ENCODE measurements at places on chromosomes 12 and 14.

DNA sequence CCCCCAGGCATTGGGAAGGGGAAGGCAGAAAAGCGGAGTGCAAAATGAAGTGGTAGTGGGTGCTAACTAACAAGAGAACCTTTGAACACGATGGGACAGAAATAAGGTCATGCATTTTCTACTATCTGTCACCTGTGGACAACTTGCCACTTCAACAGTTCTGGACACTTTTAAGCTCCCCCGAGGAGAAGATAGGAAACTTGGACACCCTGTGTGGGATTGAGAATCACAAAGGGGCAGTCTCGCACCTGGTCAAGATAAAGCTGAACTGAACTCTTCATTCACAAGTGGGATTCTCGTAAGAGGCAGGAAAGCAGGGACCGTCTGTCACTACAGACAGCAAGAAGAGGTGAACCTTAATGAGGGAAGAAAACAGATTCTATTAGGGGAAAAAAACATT is 51.6 kb downstream of the EIF2S3B start:
- no peak for DNase-seq

GRCh38 chr14:24339284-24340151 is at the start of gene RIPK3:
Gene RIPK3, minus strand, starts transcription at chr14:24339991. Its CDS starts 165 bp downstream, at chr14:24339826.
- DNase-seq = no peak

GRCh38 chr14:21211509-21211908 is 55.6 kb upstream of the OR5AU1 start:
- DNase-seq = no peak

DNA sequence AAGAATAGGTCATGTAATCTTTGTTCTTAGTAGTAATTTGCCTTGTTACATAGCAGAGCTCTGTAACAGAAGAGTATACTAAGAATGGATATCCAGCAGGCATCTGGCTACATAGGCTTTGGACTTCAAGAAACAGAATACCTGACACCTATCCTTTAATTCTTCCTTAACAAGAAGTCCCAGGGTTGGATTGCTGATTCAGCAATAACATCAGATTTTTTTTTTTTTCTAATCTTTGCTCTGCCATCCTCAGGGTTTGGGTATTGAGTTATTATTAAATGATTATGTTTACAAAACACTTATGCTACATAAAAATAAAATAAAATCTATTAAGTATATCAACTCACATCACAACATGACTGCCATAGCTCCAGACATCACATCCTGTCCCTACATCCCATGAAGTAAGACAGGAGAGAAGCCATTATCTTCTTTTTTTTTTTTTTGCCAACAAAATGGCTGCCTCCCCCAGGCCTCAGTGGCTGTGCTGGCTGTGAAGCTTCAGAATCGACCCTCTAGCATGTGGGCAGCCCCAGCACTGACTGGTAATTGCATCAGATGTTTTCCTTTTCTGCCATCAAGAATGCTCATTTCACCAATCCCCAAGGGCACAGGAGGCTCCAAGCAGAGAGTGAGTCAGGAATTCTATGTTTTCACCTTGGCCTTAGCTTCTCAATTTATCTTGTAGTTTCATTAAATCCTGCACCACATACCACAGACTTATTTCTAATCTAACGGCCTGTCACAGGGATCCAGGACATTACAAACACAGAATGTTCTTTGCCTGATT is 186.2 kb downstream of the DICER1 start:
- no peak for DNase-seq

GRCh38 chr12:52896190-52897100 is 8.4 kb downstream of the KRT8 start:
- no peak for DNase-seq

DNA sequence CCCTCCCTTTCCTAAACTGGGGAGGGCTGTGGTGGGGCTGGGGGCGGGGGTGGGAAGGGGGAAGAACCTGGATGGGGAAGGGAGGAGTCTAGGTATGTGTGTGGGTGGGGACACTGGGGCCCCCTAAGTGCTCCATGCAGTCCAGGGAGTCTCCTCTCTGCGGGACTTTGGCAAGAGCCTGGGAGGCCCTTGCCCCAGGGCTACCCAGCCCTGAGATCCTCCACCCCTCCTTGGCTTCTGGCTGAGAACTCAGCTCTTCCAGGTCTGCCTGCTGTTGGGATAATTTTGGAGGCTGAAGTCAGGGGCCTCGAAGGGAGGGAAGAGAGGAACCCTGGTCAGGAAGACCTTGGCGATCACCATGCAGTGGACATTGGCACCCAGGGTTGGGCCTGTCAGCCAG is 2.2 kb upstream of the DLK1 start:
- DNase-seq = no peak

DNA sequence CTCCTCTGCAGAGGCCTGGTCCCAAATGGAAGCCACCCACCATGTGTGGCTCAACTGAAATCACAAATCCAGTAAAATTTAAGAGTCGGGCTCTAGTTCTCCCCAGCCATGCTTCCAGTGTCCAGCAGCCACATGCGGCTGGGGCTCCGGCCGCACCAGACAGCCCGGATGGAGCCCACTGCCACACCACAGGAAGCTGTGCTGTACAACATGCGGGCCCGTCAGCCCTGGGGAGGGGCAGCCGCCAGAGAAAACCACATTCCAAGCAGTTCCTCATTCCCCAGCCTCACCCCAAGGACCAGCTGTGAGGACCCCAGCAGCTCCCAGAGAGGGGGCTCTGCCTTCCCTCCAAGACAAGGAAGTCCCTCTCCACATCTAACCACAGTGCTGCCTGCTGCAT is 135.0 kb downstream of the NCOR2 start:
- DNase-seq = no peak

- no peak for DNase-seq
Measured at GRCh38 chr14:33793398-33794110, 157.3 kb downstream of the EGLN3 start.

DNA sequence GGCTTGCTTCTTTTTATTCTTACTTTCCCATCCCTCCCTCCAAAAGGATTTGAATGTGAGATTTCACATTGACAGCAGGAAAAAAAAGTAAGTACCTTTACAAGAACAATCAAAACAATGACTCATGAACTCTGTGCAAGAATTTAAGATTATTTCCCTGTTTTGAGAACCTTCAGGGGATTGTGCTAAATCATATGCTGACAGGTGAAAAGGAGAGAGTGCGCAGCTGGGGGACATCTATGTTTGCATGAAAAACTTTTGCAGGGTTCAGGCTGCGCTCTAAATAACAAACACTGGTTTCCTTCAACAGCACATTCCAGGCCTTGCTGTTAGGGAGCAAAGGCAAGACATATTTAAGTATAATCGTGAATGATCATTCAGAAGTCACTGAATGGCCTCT is 27.3 kb downstream of the RERG start:
- peak; percentile 19 for DNase-seq

DNA sequence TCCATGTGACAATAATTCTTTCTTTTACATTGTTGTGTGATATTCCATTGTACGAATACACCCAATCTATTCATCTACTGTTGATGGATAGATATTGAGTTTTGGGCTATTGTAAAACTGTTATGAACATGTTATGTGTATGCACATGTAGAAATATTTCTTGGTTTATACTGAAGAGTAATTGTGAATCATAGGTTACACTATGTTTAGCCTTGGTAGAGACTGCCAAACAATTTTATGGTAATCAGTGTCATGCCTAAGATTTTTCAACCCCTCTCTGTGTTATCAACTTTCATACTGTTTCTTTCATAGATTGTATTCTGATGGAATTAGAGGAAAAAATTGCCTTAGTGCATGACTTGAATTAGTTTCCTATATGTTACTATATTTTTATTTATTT is 39.5 kb downstream of the FRMD6 start:
- no peak for DNase-seq

- peak; percentile 33 for DNase-seq
Measured at GRCh38 chr14:47715330-47715729, 39.9 kb upstream of the MDGA2 start.

DNA sequence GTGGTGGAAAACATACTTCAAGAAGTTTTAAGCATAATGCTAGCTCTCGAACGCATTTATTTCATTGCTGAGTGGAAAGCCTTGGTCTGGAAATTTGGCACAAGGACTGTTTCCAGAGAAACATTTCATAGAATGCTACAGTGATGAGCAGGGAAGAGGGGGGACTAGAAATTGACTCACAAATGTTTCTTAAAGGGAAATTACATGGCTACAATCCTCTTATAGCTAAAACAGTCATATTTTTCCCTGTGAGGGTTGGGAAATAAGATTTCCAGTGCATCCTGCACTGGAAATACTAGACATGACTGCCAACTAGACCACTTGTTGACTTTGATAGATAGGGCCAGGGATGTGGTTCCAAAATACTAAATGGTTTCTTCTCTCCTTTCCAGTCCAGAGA is 197.3 kb upstream of the RGS6 start:
- no peak for DNase-seq

GRCh38 chr14:33545696-33546095 is 405.2 kb downstream of the EGLN3 start:
- DNase-seq = no peak

GRCh38 chr14:94056579-94057308 is 24.3 kb downstream of the DDX24 start:
- no peak for DNase-seq

- no peak for DNase-seq
Measured at GRCh38 chr14:99055816-99056215, 216.2 kb downstream of the BCL11B start.

GRCh38 chr12:108400481-108400880 is 61.4 kb upstream of the CMKLR1 start:
- no peak for DNase-seq

Measured in astrocyte (in vitro differentiated cells and primary cell).